ENCODE measurements at places on chromosomes 12 and 14. TPM values are rescaled to one million over a fixed set of nuclear protein-coding genes. Genes with fewer than 3 reads are reported as not detected.

DNA sequence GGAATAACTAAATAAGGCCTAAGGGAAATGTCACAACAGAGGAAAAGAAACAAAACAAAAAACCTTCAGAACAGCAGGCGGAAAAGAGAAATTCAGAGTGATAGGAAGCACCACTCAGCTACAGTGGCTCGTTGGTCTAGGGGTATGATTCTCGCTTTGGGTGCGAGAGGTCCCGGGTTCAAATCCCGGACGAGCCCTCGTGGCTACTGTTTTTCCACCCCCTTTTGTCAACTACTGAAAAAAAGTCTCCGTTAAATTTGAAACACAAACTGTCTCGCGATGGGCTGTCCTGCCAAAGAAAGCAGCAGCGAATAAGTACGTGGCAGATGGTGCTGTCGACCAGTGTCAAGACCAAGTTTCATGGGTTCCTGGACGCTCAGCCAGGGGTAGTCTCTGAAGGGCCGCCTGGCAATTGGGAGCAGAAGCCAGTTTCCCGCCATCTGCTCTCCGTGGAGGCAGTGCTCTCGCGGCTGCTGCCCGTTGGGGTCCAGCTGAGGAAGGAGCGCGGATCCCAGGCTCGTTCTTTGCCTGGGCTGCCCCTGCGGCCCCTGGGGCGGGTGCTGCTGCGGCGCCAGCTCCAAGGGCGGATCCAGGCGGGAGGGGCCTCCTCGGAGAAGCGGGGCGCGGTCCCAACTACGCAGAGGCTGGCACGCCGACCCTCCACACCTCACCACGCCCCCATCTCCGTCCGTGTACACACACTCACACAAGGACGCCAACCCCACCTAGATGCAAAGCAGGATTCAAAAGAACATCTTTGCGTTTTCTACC lies at the start of gene RNASE4:
TSS of gene RNASE4 (plus strand) at position 670 of the 771 bp plus-strand sequence. CDS start 14,812 bp downstream, outside the sequence.
- DNase-seq, result peak; percentile 97

- DNase-seq, result no peak
Measured at GRCh38 chr14:103130017-103130764, 6.9 kb downstream of the TNFAIP2 start.

DNA sequence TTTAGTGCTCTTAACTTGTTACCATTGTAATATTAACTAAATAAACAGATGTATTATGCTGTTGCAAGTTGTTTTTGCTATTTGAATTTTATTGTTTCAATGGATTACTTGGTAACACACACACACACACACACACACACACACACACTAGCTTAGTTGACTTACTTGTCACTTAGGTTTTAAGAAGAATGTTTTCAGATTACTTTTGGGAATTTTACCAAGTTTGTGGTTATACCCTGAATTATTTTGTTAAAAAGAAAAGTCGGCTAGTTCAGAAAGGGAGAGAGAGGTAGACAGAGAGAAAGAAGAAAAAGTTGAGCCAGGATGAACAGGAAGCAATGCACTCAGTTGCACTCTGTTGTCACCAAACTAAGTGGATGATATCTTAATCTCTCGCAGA lies 5.3 kb downstream of the SSTR1 start:
- DNase-seq, result no peak

GRCh38 chr12:121889274-121889624 lies 659 bp downstream of the PSMD9 start:
- no peak for DNase-seq

DNA sequence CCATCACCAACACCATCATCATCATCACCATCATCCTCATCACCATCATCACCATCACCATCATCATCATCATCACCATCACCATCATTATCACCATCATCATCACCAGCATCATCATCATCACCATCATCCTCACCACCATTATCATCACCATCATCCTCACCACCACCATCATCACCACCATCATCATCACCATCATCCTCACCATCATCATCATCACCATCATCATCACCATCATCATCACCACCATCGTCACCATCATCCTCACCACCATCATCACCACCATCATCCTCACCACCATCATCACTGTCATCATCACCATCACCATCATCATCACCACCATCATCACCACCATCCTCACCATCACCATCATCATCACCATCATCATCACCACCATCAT lies 113.0 kb upstream of the TMEM233 start:
- no peak for DNase-seq

The EID3 gene
- total RNA-seq, result 4.0 TPM

The GPR132 gene
- not detected for total RNA-seq

The PRPH gene
- not detected for total RNA-seq

The MAP3K9 gene
- 0.33 TPM for total RNA-seq

The NUAK1 gene
- 31.7 TPM for total RNA-seq

The CYP46A1 gene
- 0.39 TPM for total RNA-seq

Data from HFFc6 (cell line).